ENCODE measurements at places on chromosomes 2 and 18. TPM values are rescaled to one million over a fixed set of nuclear protein-coding genes. Genes with fewer than 3 reads are reported as not detected.

DNA sequence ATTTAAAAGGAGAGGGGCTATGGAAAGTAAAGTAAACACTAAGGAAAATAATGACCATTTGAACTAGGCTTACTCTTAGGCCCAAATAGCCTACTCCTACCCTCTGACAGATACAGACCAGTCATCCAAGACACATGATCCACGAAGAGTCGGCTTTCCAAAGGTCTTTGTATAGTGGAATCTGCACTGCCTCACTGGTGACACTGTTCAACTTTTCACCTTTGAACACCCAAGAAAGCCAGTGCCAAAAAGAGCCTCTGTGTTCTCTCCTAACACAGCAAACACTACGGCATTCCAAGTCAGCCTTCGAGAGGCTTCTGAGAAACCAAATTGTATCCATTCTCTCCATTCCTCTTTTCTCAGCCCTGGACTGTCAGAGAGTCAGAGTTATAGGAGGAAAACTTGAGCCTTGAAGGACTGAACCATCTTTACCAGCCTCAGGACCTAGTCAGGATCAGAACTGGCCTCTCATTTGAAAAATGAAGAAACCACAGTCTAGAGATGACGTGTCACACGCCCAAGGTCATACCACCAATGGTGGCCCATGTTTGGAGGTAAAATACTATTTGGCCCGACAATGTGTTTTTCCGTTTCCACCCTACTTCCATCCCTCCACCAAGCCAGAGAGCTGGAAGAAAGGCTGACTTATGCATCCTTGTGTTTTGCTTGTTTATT is 267.4 kb upstream of the ACVR2A start:
- DNase-seq, result no peak

- no peak for DNase-seq
Measured at GRCh38 chr2:178197791-178198190, 3.5 kb downstream of the OSBPL6 start.

The ADAM23 gene
- 3.7 TPM for total RNA-seq

DNA sequence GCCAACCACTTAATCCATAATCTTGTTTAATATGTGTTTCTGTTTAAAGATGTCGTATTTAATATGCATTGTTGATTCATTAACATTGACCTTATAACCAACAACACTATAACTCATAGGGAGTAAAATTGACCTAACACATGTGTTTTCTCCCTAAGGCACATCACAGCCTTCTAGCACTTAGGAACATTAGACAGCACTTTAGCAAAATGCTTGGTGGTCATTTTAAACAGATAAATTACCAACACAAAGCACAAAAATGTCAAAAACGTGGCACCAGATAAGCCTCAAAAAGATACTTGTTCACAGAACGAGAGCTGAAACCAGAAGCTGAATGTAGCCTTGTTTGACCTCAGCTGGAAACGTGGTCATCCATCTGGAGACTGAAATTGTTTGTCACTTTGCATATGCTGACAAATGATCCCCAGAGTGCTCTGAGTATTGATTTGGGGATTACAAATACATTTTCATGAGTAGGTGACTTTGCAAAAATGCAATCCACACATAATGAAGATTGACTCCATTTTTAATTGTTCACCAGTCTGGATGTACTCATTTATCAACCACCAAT is 139.2 kb downstream of the CCDC102B start:
- DNase-seq, result no peak

GRCh38 chr18:62716619-62717168 is 1.4 kb downstream of the PHLPP1 start:
- no peak for DNase-seq

DNA sequence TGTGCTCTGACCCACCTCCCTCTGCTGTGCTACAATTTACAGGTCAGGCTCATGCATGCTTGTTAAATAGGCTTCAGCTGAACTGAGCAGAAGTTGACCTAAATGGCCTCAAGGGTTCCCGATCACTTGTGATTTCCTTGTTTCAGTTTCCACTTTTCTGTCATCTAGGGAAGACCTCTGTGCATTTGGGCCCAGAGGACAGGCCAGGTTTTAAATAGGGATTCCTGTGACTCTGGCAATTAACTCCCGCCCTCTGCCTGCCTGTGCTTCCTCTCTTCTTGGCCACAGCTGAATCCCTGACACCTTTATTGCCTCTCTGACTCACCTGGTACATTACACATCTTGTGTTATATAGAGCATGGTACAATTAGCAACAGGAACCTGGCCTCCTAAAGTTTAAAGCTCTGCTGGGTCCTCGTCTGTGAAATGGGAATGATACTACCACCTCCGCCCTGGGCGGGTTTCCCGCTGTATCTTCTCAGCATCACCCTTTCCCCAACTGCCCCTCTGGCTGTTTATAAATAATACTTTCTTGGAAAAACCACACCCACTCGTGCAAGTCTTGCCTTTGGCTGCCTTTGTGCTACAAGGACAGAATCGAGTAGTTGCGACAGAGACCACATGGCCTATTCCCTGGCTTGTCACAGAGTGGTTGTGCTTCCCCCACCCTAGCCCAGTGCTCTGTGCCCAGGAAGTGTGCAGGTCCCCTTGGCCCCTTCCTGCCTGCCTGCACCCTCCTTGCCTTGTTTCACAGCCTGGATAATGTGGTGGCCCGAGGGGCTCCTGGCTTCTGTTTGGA is 7.9 kb downstream of the CABLES1 start:
- no peak for DNase-seq

The HYCC2 gene
- 17.1 TPM for total RNA-seq

The UGT1A6 gene
- total RNA-seq, result 0.82 TPM

DNA sequence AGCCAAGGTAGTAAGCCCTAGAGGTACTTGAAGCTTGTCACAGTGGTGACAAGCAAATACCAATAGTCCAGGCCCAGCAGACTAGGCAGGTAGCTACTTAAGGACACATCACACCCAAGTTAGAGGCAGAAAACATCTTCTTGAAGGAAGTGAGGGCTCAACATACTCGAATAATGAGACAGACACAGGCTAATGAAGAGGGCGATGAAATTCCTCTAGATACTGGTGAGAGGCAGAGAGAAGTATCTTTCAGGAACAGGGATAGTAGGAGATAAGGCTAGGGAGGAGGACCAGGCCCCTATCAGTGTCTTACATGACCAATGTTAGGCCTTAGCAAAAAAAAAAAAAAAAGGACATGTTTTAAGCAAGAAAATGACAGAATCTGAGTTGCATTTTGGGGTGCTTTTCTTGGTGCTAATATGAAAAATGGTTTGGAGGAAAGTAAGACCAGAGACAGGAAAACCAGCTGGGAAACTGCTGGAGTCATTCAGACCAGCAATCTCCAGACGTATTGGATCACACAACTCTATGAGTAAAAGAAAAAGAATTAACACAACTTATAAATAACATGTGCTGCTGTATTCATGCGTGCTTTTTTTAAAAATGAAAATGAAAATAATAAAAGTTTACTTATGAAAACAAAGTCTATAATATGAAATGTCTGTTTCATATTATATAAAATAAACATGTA is 37.7 kb downstream of the COBLL1 start:
- no peak for DNase-seq

- DNase-seq, result peak; percentile 5
Measured at GRCh38 chr2:239156516-239157265, 244.1 kb downstream of the HDAC4 start.

GRCh38 chr2:127525691-127526131 is 578 bp downstream of the IWS1 start:
- DNase-seq, result no peak

- DNase-seq, result no peak
Measured at GRCh38 chr2:240141736-240142135, 1.3 kb upstream of the OTOS start.

Measured in omental fat pad (tissue), 4 donors.